Hindlimb muscle (tissue), 1 donor: ENCODE measurements at places on chromosomes 13 and 19.

DNA sequence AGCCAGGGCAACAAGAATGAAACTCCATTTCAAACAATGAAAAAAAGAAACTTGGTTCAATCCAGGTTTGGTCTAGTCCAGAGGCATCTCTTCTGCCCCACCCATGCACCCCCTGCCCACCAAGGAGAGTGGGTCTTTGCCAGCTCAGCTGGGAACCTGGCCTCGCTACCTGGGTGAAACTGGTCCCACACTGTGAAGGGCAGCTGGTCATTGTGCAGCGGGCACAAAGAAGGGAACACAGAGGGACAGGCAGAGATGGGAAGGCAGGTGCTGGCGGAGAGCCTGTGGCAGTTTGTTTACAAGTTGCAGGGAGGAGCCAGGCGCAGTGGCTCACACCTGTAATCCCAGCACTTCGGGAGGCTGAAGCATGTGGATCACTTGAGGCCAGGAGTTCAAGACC is 50.2 kb downstream of the CPAMD8 start:
- no peak for DNase-seq

DNA sequence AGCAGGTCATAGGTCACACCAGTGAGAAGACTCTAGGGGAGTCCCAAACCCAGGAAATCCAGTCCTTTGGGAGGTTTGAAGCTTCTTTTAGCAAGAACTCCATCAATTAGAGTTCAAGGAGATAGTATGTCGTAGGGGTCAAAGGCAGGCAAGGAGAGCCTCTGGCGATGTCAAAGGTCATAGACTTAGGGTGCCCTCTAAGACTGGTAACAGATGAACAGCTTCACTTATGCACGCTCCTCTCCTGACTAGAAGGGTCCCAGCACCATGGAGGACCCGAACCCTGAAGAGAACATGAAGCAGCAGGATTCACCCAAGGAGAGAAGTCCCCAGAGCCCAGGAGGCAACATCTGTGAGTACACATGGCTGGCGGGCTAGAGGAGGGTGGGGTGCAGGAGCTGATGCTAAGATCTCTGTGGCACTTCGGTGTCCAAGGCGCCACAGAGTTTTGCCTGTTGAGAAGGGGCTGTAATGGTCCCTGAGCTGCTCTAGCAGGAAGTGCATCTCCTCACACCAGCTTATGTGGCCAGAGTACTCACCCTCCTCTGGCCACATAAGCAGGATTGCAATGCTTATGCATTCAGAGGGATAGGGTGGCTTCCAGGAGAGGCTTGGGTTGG is 557 bp downstream of the ZNF576 start:
- DNase-seq, result no peak

- no peak for DNase-seq
These were observed 51.2 kb upstream of the SHKBP1 start for GRCh38 chr19:40525234-40526051.

DNA sequence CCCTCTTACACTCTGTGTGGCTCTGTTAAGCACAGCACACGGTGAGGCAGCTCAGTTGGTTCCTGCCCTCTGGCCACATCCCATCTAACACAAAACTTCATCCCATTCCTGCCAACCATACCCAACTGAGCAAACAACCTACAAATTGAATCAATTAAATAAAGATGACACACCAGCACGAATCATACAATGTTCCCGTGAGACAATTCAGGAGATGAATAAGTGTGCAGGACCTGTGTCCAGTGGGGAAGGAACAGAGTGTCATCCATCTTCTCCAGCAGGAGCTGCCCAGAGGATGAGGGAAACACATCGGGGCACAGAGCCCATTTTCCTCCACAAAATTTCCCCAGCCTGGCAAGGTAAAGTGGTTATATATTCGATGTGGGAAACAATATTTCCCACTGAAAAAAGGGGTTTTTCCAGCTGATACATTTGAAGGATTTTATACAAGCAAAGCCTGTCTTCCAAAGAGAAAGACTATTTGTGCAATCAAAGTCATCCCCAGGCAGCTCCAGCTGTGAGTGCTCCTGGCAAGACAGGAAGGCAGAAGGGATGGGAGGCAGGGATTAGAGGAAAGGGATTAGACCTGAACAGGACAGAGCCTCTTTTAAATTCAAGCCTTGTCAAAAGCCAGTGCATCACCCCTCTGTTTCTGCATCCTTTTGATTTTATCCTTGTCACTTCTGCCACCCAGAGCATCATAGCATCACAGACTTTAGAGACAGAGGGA is 240.2 kb downstream of the LHFPL6 start:
- no peak for DNase-seq

DNA sequence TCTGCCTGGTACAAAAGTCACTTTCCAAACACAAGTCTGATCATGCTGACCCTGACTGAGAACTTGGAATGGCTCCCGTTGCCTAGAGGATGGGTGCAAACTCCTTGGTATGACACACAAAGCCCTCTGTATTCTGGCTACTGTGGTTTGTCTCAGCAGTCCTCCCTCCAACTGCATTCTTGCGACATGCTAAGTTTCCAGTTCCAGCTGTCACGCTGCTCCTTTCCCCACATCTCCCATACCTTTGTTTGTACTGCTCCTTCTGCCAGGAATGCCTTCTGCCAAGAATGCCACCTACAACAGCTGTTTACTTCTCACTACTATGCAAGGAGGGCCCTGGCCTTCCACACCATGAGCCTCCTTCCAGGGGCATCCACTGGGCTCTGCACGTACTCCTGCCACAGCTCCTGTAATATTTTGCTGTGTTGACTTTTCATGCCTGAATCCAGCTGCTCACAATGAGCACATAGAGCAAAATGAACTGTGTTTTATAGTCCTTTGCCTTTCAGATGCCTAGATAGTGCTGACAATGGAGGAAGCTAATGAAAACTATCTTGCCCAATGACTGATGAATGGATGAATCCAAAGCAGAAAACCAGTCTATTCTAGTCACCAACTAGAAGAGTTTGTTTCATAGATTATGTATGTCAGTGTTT is 543.7 kb downstream of the EFNB2 start:
- no peak for DNase-seq

- DNase-seq, result no peak
These were observed 39.8 kb upstream of the EHD2 start for GRCh38 chr19:47673426-47673825.

DNA sequence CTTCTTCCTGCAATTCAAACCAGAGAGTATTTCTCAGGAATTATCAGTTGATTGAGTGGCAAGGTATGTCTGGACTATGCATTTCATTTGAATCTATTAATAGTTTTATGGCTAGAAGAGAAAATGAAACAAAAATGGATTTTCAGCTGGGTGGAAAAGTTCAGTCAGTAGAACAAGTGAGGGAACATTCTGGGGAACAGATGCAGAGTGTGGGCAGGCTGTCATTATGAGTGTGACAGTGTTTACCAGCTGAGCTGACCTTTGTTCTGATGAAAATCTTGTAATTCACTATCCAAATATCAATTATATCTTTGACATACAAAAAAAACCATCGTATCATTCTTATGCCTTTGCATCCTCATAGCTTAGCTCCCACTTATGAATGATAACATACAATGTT is 2.6 kb upstream of the CLC start:
- no peak for DNase-seq

GRCh38 chr13:97171136-97171535 is 51.0 kb upstream of the MBNL2 start:
- no peak for DNase-seq

DNA sequence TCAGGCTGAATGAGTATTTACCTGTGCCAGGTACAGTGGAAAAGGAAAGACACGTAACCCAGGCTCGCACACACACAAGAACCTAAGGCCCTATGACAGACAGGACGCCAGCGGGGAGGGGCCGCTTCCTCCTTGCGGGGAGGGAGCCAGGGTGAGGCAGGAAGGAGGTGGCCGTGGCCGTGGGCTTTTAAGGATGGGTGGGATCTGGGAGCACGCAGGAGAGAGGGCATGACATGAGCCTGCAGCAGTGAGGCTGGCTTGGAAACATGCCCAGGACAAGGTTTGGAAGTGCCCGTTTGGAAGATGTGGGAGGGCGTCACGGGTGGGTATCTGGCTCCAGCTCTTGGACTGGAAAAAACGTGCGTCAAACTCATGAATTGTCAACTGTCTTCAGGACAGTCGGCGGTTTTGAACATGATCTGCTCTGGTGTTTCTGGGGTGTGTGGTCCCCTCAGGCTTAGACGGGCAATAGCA is 20.1 kb downstream of the SH3GL1 start:
- DNase-seq, result no peak

GRCh38 chr19:16315825-16316505 is 8.7 kb upstream of the KLF2 start:
- DNase-seq, result peak; percentile 80

DNA sequence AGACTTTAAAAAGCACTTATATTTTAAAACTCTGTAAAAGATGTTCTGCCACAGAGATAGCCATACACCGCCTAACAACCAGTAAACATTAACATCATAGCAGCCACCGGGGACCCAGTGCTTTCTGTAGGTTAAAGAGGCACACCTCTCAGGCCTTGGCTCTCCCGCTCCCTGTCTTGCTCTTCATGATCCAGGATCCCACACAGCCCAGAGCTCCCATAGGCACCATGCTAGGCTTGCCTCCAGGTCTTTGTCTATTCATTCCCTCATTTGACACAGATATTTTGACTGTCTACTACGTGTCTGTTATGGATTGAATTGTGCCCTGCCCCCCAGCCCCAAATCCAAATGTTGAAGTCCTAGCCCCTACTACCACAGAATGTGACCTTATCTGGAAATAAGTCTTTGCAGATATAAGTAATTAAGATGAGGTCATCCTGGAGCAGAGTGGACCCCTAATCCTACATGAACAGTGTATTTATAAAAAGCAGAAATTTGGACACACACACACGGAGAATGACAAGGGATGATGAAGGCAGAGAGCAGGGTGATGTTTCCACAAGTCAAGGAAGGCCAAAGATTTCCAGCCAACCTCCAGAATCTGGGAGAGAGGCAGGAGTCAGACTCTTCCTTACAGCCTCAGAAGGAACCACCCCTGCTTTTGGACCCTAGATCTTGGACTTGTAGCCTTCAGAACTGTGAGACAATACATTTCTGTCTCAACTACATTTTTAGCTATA is 272.6 kb downstream of the DNAJC15 start:
- DNase-seq, result no peak

DNA sequence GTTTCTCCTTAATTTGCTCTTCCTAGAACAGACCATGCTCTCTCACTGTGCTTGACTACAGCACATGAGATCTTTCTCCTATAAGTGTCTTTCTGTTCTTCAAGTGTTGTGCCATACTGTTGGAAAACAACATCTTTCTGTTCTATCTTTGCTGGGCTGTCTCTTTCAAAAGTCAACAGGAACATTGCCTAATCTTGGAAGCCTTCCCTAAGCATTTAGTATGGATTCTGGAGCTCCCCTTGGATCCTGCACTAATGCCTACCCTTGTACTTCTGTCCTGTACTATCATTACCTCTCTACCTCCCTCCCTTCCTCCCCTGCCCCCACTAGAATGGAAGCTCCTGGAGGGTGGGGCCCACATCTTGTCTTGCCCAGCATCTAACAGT is 26.8 kb downstream of the STARD13 start:
- DNase-seq, result no peak

- no peak for DNase-seq
These were observed 77.6 kb upstream of the PCDH17 start for GRCh38 chr13:57553932-57554331.

- DNase-seq, result no peak
These were observed 242.1 kb downstream of the DACH1 start for GRCh38 chr13:71624653-71625600.

GRCh38 chr13:40776232-40776631 is 5.2 kb upstream of the MRPS31 start:
- DNase-seq, result no peak

DNA sequence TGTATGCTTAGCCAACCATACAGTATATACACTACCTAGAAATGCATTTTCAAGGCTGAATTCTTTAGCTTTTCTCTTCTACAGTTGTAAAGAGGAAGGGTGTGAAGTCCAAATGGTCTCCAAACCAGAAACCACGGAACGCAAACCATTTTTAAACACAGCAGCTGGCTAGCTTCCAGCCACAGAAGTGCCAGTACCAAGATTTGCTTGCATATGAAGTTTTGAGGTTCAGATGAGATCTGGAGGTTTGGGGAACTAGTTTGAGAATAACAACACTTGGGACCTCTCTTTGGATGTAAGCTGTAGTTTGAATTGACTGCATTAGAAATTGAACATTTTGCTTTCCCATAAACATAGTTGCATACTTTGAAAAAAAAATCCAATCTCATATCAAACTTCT is 1243.5 kb downstream of the EFNB2 start:
- no peak for DNase-seq

GRCh38 chr13:97301382-97302095 is 79.4 kb downstream of the MBNL2 start:
- DNase-seq, result no peak

DNA sequence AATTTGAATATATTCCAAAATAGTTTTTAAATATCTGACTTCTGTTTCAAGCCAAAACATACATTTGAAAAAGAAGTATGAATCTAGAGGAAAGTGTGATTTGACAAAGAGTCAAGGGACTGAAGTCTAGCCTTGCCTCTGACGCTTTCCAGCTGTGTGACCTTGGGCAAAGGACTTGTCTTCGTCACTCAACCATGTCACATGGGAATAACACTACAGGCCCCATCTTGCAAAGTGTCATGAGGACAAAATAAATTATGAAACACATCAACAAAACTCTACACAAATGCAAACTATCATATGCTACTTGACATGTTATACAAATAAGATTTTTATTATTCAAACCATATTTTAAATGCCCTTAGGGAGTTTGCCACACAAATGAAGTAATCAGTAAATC is 73.0 kb downstream of the CYSLTR2 start:
- DNase-seq, result no peak

DNA sequence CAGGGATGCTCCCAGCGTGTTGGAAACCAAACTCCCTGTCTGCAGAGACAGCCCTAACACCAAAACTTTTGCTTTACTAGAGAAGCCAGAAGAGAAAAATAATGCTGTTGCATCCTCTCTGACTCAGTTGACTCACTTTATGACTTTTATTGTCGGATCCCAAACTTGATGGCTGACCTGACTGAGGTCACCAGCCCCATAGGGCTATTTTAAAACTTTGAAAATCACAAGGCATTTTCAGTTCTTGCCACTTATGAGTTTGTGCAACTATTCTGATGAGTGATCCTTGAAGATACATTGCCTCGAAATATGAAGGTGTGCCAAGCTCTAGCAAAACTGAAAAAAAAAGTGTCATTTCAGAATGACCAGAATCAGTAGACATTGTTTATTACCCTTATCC is 320.2 kb downstream of the DLEU7 start:
- DNase-seq, result no peak
